ENCODE measurements at places on chromosomes 2 and 18.
A peak's percentile ranks its signal among the peaks of the same experiment; 100 is the strongest.

- DNase-seq: no peak
Measured at GRCh38 chr2:36578343-36579296, 19.3 kb downstream of the FEZ2 start.

GRCh38 chr2:67576991-67577390 is 179.9 kb downstream of the ETAA1 start:
- no peak for DNase-seq

- no peak for DNase-seq
Measured at GRCh38 chr18:48342581-48342980, 66.6 kb downstream of the ZBTB7C start.

DNA sequence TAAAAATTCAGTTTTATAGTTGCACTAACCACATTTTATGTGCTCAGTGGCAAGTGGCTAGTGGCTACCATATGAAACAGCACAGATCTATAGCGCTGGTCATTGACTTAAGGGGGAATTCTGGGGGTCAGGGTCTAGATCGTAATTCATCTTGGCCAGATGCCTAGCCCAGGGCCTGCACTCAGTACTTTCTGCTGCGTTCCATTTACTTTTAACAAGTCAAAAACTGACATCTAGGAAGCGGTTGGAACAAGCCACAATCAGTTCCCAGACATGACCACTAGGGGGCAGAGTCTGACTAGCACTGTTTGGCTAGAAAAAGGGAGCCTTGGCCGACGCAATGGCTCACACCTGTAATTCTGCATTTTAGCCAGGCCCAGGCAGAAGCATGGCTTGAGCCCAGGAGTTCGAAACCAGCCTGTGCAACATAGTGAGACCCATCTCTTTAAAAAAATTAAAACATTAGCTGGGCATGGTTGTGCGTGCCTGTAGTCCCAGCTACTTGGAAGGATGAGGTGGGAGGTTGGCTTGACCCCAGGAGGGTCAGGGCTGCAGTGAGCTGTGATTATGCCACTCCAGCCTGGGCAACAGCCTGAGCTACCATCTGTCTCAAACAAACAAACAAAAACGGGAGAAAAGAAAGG is 9.0 kb upstream of the TMBIM1 start:
- peak; percentile 91 for DNase-seq

GRCh38 chr2:56184500-56185011 is 766 bp downstream of the CCDC85A start:
- DNase-seq: peak; percentile 73

- DNase-seq: no peak
Measured at GRCh38 chr2:72222829-72223564, 75.3 kb upstream of the CYP26B1 start.

GRCh38 chr2:108446703-108447102 is 2.3 kb upstream of the GCC2 start:
- DNase-seq: no peak

DNA sequence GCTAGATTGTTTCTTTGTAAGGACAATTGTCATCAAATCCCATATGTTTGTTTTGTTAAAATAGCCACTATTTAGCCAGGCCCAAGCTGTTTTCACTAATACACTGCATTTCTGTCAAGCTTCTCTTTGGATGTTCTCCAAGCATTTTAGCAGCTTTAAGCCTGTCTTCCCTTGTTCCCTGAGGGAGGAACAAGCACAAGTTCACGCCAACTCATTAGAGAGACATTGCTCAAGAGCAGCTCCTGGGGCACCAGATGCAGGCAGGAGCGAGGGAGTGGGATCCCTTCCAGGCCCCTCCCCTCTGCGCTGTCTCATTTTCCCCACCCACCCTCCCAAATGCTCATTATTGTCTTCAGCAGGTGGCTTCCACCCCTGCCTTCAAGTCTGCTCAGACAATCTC is 32.6 kb upstream of the PPP3R1 start:
- no peak for DNase-seq

DNA sequence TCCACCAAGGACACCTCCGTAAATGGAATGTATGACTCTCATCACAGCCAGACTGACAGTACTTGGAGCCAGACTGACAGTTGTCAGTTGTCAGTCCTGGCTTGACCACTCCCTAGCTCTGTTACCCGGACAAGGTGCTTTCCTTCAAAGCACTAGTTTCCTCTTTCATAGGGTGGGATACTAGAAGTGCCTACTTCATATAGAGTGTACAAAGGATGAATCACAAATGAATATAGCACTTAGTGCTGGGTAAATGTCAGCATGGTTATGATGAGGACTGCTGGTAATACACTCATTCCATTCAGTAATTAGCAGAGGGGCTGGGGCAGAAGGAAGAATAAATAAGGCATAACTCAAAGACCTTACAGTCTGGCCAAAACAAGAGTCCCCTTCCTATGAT is 91.4 kb downstream of the ARL4C start:
- no peak for DNase-seq

DNA sequence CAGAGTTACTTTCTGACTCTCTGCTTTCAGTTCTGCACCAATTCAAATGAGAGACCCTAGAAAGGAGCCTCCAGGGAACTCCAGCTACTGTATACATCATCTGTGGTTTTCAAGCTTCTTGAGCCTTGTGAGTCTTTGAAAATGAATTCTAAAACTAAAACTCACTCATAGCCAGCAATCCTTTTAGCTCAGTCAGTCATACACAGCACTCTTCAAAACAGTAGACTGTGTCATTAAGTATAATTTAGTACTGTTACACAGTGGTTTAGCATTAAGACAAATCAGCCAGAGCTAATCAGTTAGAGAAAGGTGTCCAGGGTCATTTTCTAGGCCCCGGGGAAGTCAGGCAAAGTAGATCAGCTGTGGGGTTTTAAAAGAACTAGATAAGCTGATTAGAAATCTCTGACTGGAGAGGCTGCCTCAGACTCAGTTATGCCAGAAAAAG is 322.1 kb upstream of the THUMPD2 start:
- DNase-seq: peak; percentile 48

DNA sequence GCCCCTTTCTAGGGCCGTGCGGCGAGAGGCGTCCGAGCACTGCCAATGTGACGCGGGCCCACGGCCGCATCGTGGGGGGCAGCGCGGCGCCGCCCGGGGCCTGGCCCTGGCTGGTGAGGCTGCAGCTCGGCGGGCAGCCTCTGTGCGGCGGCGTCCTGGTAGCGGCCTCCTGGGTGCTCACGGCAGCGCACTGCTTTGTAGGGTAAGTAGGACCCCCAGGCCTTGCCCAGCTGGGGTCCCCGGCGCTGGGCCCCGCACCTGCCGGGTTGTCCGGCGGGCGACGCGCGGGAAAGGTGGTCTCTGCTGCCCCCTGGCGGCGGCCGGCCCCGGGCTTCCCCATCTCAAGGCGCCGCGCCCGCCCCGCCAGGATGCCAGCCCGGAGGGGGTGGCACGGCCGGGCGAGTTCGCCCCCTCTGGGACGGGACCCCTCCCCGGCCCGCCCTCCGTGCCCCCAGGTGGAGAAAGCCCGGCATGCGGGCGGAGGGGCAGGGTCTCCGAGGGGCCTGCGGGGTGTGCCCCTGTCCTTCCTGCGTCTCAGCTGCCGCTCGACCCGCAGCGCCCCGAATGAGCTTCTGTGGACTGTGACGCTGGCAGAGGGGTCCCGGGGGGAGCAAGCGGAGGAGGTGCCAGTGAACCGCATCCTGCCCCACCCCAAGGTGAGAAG is 1.9 kb downstream of the PRSS56 start:
- peak; percentile 77 for DNase-seq

- no peak for DNase-seq
Measured at GRCh38 chr2:1622521-1623200, 121.7 kb downstream of the PXDN start.

GRCh38 chr2:36981911-36982310 is 15.6 kb upstream of the STRN start:
- no peak for DNase-seq

- no peak for DNase-seq
Measured at GRCh38 chr2:112276954-112277353, 1.6 kb downstream of the ZC3H6 start.

DNA sequence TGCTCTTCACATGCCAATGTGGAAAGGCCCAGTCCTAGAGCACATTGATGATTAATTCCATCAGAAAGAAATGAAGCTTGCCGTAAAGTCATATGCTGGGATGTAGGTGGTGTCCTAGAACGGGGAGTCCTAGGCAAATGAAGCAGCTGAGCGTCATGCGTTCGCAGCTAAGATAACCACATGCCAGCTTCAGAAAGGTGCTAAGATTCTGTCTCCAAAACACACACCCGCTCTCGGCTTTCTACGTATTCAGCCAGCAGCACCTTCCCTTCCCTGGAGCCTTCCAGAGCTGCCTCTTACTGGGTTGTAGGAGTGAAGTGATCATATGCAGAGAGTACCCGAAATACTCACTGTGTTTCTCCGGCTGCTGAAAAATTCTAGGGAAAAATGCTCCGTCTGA is 421.6 kb upstream of the ID2 start:
- no peak for DNase-seq

GRCh38 chr2:86054535-86055082 is 51.1 kb downstream of the POLR1A start:
- no peak for DNase-seq

- no peak for DNase-seq
Measured at GRCh38 chr2:121355488-121355887, 70.5 kb upstream of the TFCP2L1 start.

- no peak for DNase-seq
Measured at GRCh38 chr2:232348936-232349335, 29.6 kb upstream of the ALPP start.

- no peak for DNase-seq
Measured at GRCh38 chr18:77071711-77072292, 60.8 kb downstream of the MBP start.

GRCh38 chr2:9144046-9144445 is 62.6 kb upstream of the ASAP2 start:
- DNase-seq: no peak

DNA sequence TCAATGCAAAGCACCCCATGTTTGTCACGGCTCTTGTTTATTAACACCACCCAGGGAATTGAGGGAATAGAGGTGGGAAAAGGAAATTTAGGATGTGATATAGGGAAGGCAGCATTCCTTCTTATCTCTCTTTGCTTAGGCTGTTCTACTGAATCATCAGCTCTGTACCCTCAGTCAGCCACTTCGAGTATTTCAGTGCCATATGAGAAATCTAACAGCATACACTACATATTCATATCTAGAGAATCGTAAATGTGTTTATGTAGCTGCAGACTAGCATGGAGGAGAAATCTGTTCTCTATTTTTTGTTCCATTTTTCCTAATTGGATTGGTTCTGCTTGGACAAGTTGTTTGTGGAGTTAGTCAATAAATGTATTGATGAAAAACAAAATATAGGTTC is 187.8 kb downstream of the CTNNA2 start:
- DNase-seq: no peak

GRCh38 chr2:96408616-96409015 is 73.0 kb downstream of the NCAPH start:
- peak; percentile 51 for DNase-seq

- DNase-seq: peak; percentile 37
Measured at GRCh38 chr2:69375494-69376353, 11.3 kb downstream of the GFPT1 start.

DNA sequence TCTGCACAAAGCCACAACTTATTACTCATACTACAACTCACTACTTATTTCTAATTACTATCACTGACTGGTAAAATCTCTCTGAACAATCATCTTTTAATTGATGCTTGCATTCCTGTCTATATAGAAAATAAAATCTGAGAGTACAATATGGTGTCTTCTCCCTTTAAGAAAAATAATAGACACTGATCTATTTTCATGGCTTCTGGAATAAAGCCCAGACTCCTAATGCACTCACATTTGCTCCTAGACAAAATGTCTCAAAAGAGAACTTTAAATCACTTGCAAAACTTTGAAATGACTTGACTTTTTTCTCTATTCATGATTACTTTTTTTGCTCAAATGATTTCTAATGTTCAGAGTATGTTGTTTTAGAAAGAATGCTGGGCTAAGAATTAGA is 28.7 kb downstream of the ESCO1 start:
- no peak for DNase-seq

DNA sequence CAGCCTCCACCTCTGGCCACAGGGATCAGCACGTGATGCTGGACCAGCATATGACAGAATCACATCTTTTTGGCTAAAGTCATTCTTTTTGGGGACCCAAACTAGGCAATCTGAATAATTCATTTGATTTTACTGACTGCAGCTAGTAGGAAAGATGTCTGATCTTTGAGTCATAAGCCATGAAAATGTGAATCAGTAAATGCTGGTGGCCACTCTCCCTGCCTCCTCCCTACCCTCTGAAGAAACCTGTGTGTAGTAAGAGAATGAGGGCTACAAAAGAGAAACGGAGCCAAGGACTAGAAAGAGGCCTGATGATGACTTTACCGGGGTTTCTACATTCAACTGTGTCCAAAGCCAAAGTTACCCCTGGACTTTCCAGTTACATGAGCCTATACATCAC is 10.1 kb upstream of the LRPPRC start:
- DNase-seq: no peak

- DNase-seq: no peak
Measured at GRCh38 chr2:10221976-10222870, 80.5 kb upstream of the HPCAL1 start.

GRCh38 chr2:214630402-214631045 is 179.0 kb downstream of the BARD1 start:
- DNase-seq: no peak

GRCh38 chr18:79472176-79472575 is 76.4 kb downstream of the NFATC1 start:
- DNase-seq: no peak

GRCh38 chr2:63056107-63057050 is 5.7 kb downstream of the OTX1 start:
- DNase-seq: peak; percentile 90

DNA sequence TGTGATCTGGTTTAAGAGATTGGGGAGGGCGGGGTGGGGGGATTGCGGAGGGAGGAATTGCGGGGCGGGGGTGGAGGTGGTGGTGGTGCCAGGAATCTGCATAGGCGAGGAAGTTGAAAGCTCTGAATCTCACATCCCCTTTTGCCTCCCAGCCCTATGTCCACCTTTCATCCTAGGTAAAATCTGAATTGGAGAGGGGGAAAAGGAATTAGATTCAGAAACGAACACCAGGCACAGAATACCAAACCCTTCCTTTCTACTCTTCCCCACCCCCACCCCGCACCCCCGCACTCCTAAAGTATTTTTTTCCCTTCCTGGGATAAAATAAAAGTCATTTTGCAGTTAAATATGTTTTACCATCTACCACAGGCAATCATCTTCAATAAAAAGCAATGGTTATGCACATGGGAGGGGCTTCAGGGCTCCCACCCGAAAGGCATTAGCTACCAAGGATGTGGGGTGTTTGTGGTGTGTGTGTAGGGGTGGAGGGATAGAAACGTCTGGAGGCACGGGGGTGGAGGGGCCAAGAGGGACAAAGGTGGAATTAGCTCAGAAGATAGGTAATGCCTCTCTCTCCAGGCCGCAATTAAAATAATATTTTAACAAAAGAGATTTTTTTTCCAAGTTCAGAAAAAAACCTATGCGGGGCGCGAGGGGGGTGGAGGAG is 1.8 kb downstream of the IGFBP5 start:
- DNase-seq: peak; percentile 39

GRCh38 chr2:149877074-149877473 is 289.5 kb upstream of the MMADHC start:
- DNase-seq: no peak
